ENCODE measurements at places on chromosomes 7 and 10.

- no peak for DNase-seq
Measured at GRCh38 chr7:116782177-116782711, 80.1 kb upstream of the CAPZA2 start.

DNA sequence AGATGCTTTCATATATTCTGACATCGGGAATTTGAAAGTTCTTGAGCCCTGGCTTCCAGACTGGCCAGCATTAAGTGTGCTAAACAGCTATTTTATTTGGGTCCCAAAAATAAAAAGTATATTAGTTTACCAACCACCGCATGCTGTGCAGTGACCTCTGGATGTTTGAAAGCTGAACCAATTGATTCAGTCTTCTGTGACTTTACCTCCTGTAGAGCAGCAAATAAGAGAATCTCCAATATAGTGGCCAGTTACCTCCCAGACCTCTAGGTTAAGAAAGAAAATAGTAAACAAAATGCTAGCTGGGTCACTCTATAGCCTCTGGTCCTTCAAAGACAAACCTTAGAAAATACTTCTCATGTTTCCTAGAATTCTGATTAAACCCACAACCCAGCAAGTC is 424.6 kb upstream of the NFE2L3 start:
- DNase-seq: no peak

GRCh38 chr7:45699015-45699309 is 124.8 kb downstream of the ADCY1 start:
- DNase-seq: no peak

- no peak for DNase-seq
Measured at GRCh38 chr10:109115179-109115578, 808.1 kb downstream of the XPNPEP1 start.

- no peak for DNase-seq
Measured at GRCh38 chr10:26274391-26274790, 57.8 kb downstream of the GAD2 start.

- no peak for DNase-seq
Measured at GRCh38 chr7:66099232-66099550, 15.5 kb upstream of the CRCP start.

GRCh38 chr7:113368256-113368655 is 249.9 kb upstream of the SMIM30 start:
- no peak for DNase-seq

DNA sequence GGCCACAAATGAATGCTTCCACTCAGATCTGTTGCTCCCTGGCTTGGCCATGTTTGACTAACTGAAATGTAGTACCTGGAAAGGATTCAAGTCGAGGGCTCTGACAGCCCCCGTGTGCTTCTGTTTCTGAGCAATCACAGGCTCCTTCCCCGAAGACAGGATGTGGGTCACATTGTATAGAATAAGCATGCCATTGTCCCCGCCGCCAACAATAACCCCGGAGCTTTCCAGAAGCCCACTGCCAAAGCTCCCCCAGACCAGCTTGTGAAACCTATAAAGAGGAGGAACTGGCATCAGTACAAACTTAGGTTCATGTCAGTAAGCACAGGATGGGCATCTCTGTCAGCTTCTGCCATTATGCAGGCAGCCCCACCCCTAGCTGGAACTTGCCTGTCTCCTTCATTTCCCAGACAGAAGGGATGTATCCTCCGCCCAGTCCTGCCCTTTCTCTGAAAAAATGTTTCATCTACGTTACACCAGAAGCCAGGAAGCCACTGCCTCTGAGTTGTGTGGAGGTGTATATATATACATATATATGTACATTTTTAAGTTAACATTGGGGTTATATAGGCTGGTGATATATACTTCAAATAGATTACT is 10.3 kb downstream of the SEC31B start:
- peak; percentile 23 for DNase-seq

DNA sequence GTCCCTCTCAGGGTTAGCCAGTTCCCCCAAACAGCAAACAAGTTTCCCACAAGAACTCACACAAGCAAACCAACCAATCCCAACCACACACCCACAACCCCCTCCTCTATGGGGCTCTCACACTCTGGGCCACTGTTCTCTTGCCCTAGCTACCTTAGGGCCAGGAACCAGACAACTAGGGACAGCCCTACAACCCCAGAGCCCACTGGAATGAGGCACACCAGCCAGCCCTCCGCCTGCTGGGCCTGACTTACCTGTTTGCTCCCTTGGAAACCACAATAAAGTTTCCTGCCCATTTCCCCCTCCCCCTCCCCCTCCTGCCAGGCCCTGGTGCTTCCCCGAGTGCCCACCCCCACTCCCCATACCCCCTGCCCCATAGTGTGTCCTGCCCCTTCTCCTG is 132.6 kb downstream of the WDR11 start:
- DNase-seq: no peak

GRCh38 chr7:156703209-156703608 is 62.6 kb downstream of the RNF32 start:
- no peak for DNase-seq

DNA sequence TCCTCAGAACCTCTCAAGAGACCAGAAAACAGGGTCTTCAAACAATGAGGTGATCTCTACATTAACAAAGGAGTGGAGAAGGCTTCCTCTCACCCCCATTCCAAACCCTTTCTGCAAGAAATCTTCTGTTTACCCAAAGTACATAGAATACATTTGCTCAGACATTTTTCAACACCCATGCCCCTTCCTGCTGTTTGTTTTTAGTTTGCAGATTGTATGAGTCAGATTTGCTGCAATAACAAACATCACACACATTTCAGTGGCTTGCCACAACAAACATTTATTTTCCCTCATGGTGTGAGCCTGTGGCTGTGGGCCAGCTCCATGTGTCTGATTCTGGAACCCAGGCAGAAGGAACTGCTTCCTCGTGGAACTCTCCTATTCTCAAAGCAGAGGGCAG is 68.2 kb upstream of the BAIAP2L1 start:
- DNase-seq: no peak

DNA sequence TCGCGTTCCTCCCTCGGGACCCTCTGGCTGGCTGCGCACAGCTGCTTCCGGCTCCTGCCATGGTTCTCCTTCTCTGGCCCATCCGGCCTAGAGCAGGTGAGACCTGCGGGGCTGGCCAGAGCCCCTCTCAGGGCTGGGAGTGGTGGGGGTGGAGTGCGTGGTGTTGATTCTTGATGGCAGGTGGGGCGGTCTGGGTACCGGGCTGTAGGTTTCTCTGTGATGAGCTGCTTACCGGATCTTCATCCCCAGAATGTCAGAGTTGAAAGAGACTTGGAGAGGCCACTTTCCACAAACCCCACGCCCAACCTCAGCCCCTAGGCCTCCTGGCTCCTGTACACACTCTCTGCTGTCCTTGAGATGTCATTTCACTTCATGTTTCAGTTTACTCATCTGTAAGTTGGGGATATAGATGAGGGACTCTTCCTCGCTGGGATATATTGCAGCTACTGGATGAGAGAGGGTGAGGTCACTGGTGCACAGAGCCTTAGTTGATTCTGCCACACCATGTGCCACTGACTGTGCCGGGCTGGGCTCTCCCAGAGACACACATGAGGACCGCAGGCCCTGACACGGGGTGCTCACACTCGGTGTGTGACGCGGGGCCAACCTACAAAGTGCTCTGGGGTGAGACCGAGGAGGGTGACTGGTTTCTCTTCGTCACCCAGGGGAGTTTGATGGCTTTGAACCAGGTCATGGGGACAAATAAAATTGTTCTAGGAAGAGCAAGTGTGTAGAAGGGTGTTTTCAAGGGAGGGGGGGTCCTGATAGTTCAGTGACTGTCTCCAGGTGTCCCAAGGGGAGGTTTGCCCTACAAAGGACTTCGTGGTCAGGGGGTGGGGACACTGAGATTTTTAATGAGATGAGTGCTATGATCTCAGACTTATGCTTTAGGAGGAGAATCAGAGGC is 29.5 kb downstream of the ZNF775 start:
- no peak for DNase-seq

GRCh38 chr7:22842383-22842941 is 19.8 kb upstream of the TOMM7 start:
- DNase-seq: no peak

DNA sequence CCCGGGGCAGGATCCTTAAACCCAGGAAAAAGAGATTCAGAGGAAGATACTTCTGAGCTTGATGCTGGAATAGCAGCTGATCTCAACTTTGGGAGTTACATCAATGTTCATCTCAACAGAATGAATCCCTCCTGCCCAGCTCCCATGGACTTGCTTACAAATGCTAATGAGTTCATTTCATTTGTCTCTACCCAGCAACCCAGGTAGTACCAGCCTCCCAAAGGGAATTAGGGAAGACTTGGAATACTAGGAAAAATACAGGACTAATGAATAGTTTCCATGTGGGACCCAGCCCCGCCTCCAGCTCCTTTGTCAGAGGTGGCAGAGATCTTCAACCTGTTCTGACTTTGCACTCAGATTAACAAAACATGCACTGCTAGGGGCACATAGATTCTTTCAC is 22.1 kb upstream of the TCF7L2 start:
- DNase-seq: no peak

GRCh38 chr7:27220440-27220955 is 20.6 kb upstream of the HOXA13 start:
- DNase-seq: no peak

- no peak for DNase-seq
Measured at GRCh38 chr7:107718456-107719193, 25.3 kb upstream of the CBLL1 start.

DNA sequence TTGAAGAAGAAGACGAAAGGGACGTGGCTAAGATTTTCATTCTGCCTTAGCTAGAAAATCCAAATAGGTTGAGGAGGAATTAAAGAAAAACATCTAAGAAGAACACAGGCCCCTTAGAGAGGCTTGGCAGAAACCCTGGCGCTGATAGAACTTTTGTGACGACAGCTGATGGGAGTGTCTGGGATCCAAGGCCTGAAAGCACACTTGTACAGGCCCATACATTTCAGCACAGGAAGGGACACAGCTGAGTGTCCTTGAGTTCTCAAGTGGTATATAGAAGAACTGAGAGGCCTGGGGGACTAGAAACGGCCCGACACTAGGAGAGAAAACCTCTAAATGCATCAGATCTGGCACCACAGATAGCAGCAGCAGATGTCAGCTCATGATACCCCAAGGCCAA is 39.5 kb downstream of the PRPS1L1 start:
- DNase-seq: no peak

DNA sequence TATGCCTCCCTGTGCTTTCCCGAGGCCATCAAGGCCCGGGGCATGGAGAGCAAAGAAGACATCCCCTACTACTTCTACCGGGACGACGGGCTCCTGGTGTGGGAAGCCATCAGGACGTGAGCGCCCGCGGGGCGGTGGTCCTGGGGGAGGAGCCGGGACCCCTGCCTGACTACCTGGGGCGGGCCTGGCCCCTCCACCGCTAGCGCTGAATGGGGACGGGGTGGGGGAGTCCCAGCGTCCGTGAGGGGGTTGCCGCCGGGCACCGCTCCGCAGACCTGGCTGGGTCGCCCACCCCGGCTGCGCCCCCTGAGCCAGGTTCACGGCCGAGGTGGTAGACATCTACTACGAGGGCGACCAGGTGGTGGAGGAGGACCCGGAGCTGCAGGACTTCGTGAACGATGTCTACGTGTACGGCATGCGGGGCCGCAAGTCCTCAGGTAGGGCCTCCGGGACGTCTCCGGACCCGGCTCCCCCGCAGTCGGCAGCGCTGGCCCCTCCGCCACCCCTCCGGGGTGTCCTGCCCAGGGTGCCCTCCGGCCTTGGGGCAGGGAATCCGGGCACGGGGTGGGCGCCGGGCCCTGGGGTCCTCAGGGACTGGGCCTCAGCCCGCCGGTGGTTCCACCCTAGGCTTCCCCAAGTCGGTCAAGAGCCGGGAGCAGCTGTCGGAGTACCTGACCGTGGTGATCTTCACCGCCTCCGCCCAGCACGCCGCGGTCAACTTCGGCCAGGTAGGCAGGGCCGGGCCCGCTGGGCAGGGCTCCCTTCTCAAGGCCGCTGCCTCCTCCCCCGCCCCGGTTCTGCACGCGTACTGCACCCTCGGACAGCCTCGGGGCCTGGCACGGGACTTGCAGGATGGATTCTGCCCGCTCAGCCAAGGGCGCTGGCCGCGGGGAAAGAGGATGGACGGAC is 69.3 kb downstream of the ALOX5 start:
- no peak for DNase-seq

GRCh38 chr10:14736043-14736442 is 38.7 kb downstream of the FAM107B start:
- no peak for DNase-seq

GRCh38 chr10:10865913-10866312 is 151.8 kb upstream of the CELF2 start:
- DNase-seq: no peak

GRCh38 chr7:134685250-134685649 is 38.6 kb downstream of the BPGM start:
- DNase-seq: no peak

DNA sequence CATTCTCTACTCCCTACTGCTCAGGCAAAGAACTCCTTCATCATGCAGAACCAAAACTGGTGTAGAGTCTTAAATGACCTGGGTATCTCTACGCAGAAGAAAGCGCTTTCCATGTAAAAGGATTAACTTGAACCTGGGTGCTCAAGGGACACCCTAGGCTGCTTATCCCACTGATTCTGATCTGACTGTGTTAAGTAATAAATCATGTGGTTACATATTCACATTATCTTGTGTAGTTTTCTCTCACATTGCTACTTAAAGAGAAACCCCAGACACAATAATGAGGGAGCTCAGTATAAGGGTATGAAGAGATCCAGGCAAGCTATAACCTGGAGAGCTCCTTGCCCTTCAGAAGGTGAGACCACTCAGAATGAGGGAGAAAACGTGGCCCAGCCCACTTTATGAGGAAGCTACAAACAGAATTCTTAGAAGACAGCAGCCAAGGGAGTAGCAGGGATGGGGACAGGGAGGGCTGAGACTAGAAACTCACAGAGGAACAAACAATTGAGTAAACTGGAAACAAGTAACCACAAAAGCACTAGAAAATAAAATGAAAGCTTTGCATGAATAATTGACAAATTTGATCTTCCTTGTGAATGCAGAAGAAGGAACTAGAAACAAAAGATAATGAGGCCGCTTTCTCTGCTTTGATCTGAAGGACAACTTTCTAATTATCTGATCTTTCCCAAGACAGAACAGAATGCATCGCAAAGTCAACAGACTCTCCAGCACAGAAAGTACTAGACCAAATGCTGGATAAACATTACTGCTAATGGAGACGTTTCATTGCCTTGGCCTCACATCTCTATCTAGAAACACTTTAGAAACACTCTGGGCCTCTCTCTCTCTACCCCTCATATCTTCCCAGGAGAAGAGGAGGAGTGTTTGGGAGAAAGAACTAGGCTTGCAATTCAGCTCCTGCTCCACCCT is 76.1 kb downstream of the LRRC17 start:
- no peak for DNase-seq

DNA sequence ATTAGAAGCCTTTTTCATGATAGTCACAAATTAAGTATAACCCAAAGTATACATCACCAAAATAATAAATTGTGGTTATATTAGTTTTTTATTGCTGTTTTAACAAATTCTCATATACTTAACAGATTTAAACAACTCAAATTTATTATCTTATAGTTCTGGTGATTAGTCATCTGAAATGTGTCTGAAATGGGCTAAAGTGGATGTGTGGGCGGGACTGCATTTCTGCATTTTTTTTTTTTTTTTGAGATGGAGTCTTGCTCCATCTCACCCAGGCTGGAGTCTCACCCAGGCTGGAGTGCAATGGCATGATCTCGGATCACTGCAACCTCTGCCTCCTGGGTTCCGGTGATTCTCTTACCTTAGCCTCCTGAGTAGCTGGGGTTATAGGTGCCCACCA is 891.5 kb upstream of the CELF2 start:
- DNase-seq: no peak

GRCh38 chr10:124646483-124647352 is 97.5 kb downstream of the FAM53B start:
- DNase-seq: no peak

Measured in stimulated activated CD4-positive, alpha-beta T cell treated with anti-CD3 and anti-CD28 coated beads, Interleukin-4, amount 100 ng/mL, for 48 hours (primary cell).